H54 (cell line): ENCODE measurements at places on chromosomes 12 and 14.

DNA sequence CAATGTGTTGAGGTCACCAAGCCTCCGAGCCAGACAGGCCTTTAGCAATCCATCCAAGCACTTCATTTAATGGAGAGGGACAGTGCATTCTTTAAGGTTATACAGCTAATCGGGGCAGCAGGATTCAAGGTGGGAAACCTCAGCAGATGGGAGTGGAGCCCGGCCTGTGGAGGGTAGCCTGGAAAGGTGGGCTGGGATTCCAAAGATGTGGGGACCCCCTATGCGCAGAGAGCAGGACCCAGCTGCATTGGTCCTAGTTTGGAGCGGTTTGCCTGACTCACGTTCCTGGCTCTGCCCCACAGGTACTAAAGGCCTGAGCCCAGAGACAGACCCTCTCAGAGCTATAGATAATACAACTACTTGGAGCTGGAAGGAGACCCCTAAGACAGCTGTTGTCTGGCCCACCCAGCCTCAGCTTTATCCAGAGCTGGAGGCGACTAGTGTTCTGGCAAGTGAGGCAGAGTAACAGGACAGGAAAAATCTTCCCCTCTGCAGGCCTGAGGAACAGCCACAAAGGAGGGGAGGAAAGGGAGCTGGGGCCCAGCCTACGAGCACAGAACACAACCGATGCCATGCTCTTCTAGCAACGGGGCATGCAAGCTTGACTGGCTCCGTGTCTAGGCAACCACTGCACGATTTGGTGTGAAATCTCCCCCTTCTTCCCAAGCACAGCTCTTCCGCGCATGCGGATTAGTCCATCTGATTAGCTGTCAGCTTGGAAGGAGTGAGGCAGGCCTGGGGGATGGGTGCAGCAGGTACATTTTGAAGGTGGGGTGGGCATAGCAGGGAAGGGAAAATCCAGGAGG lies 1.1 kb upstream of the MYH7 start:
- DNase-seq, result no peak

DNA sequence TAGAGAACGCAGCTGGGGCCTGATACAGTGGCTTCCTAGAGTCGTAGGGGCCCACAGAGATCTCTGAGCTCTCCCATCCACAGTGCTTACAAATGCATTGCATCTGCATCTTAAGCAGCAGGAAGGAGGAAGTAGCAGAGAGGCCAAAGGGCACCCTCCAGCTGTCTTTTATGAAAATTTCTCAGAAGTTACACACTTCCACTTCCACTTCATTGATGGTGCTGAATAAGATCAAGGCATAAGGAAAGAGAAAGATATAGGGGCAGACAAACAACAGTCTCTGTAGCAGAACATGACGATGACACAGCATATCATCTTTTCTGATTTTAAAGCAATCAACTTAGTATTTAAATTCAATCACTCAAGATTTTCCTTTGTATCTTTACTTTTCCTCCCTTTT lies 51.6 kb upstream of the ABCC9 start:
- no peak for DNase-seq

GRCh38 chr14:30527196-30527595 lies 31.8 kb upstream of the G2E3 start:
- no peak for DNase-seq

GRCh38 chr14:97010491-97011160 lies 213.4 kb downstream of the VRK1 start:
- no peak for DNase-seq

DNA sequence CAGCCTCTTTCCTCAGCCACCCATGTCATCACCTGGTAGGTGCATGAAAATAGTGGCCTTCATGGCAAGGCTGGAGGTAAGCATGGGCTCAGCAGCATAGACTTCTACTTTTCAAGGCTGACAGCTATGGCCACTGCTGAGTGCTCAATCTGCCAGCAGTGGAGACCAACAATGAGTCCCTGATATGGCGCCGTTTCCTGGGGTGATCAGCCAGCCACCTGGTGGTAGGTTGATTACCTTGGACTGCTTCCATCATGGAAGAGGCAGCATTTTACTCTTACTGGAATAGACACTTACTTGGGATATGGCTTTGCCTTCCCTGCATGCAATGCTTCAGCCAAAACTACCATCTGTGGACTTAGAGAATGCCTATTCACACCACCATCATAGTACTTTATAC lies 39.5 kb upstream of the USP44 start:
- no peak for DNase-seq

DNA sequence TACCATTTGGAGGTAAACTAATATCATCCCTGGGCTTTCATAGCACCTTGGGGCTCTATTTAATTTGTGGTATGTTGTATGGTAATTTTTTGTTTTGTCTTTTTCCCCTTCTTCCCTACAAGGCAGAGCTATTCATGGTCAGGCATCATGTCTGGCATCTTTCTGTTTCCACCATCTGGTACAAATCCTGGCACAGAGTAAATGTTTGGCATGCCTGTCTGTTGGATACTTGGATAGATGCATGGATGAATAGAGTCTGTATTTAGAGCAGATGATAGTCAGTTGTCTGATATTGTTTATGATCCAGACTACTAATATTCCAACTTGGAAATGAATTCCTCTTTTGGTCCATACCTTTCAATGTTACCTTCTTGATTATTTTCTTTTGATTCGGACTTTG lies 139.8 kb downstream of the NEDD1 start:
- DNase-seq, result no peak

GRCh38 chr12:41663598-41664265 lies 475.6 kb downstream of the PDZRN4 start:
- DNase-seq, result no peak

DNA sequence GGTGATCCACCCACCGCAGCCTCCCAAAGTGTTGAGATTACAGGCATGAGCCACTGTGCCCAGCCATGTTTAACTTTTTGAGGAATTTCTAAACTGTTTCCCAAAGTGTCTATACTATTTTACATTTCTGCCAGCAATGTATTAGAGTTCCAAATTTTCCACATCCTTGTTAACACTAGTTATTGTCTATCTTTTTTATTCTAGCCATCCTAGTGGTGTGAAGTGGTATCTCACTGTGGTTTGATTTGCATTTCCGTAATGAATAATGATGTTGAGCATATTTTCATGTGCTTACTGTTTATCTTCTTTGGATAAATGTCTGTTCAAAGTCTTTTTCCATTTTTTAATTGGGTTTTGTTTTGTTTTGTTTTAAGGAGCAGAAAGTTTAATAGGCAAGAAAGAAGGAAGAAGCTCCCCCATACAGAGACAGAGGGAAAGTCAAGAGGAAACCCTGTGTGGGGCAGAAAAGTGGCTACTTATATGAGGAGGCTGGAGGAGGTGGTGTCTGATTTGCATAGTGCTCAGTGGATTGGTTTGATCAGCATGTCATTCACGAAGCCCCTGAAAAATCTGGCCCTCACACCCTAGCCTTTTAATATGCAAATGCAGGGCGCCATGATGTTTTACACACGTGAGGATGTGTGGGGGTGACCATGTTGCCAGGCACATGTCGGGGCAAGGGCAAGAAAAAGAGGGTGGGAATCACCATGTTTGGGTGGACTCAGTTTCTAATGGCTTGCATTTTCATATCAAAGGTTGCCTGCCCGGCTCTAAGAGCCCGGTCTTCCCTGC lies 14.9 kb downstream of the TXNRD1 start:
- DNase-seq, result no peak

- DNase-seq, result no peak
These were observed 49.2 kb downstream of the DUSP16 start for GRCh38 chr12:12513416-12514006.

DNA sequence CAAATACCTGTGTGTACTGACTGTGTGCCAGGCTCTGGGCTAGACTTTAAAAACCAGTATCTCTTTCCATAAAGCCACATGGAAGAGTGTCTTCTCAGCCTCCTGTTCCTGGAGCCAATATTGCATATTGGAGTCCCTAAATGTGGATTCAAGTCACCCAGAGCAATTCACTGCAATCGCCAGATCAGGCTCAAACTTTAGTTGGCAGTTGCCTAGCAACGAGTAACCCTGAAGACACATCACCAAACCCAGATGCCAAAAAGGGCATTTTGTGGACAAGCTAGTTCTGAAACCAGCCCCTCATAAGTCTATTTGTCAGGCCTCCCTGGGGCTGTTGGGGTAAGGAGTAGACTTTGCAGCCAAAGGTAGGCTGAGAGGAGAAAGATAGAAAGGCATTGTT lies 13.7 kb downstream of the DPF3 start:
- no peak for DNase-seq
